Renal cortical epithelial cell (primary cell): ENCODE measurements at places on chromosomes 3 and 15. TPM values are rescaled to one million over a fixed set of nuclear protein-coding genes. Genes with fewer than 3 reads are reported as not detected.

NR1I2 gene
- 0.20 TPM in 1 of 2 replicates, not detected in the other for total RNA-seq

CATSPER2 gene
- 0.52 and 0.60 TPM in 2 replicates for total RNA-seq

ARGFX gene
- total RNA-seq: not detected in 2 replicates

STAC gene
- total RNA-seq: 22.1 and 22.4 TPM in 2 replicates

CHL1 gene
- 1.0 and 8.6 TPM in 2 replicates for total RNA-seq

CHRM5 gene
- total RNA-seq: 0.05 TPM in 1 of 2 replicates, not detected in the other

ZPLD1 gene
- 58.6 and 74.8 TPM in 2 replicates for total RNA-seq

LRTM1 gene
- total RNA-seq: not detected in 2 replicates

GOLGA6D gene
- total RNA-seq: not detected in 2 replicates

KPNA1 gene
- 29.5 and 61.3 TPM in 2 replicates for total RNA-seq

FRMD5 gene
- 4.3 and 4.9 TPM in 2 replicates for total RNA-seq

GRK7 gene
- total RNA-seq: 0.05 TPM in 1 of 2 replicates, not detected in the other

- DNase-seq: no peak
These were observed 61.5 kb upstream of the CORO2B start for GRCh38 chr15:68517285-68517761.

- no peak for DNase-seq
These were observed 51.7 kb downstream of the CHSY1 start for GRCh38 chr15:101200181-101200580.

DNA sequence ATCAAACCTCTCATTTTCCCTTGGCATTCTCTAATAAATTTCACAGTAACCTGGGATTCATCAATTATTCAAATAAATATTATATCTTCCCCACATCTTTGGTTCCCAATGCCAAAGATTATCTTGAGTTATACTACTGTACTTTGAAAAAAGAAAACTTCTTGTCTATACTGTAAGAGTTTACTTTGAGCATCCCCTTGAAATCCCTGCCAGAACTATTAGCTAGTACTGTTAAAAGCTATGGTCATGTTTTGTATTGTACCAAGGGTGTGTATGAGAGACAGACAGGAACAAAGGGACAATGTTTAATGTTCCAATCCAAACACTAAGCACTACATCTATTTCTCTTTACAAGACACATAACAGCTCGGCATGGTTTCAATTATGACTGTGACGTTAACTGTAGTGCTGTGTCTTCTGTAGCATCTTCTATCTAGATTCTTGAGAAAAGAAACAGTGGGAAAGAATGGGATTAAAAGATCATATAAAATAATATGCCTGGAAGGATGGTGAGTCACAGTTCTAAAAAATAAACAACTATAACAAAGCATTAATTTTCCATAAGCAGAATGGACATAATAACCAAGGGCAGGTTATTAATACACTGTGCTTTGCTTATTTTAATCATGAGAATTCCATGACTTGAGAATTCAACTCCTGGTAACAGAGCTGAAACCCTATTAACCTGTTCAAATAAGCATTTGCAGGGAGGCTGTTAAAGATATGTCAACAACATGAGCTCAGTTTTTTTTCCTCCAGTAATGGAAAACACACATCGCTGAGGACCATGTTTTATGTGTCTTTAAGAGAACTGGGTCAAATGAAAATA lies 71.1 kb downstream of the ALDH1A2 start:
- DNase-seq: no peak

DNA sequence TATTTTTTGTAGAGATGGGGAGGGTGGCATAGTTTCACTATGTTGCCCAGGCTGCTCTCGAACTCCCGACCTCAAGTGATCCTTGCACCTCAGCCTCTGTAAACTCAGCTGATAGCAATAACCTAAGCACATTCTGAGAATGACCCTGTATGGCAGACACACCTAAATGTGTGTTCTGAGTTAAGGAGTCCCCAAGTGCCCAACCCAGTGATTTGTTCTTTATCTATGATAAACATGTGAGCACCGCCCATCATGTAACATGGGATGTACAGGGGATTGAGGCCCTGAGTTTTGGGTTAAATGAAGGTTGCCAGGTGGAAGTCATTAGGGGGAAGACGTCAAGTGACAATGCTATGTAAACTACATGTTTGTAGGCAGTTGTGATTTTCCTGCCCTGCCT lies 5.7 kb downstream of the NCEH1 start:
- DNase-seq: no peak

DNA sequence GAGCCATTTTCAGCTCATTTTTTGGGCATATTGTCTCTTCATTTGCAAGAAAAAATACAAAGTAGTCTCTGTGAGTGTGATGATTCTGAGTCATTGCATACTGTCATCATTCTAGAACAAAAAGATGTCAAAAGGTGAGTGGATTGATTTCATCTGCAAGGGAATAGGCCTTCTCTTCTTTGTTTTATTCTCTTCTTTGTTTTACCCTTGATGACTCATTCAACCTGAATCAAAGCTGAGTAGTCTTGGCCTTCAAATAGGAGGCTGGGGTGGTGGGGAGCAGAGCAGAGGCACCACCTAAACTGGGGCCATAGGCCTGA lies 25.4 kb downstream of the CYP19A1 start:
- DNase-seq: peak; percentile 79

DNA sequence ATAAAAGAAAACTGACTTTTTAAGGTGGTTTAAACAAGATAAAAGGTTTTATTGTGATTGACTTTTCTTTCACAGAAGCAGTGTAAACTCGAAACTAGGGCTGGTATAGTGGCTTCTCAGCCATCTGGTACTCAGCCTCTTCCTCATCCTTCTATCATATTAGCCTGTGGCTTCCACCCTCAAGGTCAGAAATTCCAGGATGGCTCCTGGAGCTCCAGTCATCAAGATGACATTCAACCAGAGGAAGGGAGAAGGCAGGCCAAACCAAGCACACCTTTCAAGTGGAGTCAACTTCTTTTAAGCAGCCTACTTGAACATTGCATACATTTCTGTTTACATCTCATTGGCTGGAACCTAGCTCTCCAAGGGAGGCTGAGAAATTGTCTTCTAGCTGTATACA lies 1.3 kb upstream of the MESD start:
- no peak for DNase-seq

- peak; percentile 52 for DNase-seq
These were observed 118.8 kb downstream of the TMCO5A start for GRCh38 chr15:38053205-38053604.

GRCh38 chr15:75090388-75090734 lies 67.0 kb downstream of the PPCDC start:
- DNase-seq: no peak

- peak; percentile 77 for DNase-seq
These were observed 43.8 kb upstream of the UACA start for GRCh38 chr15:70806992-70807712.

- no peak for DNase-seq
These were observed 13.8 kb upstream of the ZNF662 start for GRCh38 chr3:42892169-42892568.

DNA sequence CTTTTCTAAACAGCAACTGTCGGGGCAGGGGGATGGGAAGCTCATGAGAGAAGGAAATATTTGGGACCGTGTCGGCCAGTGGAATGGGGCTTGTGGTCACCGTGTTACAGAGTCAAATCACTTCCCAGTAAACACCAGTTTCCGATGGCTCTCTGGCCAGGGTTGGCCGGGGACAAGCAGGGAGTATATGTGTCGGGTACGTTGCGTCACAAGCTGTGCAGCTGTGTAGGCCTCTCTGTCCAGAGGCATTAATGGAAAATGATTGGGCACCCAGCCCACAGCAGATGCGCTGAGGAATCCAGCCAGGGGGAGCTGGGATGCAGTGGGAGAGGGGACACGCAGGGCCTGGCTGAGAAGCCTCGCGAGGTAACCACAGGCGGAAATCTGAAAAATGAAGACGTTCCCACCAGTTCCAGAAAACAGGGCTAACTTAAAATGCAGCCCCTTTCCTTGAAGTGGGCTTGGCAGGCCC lies 15.8 kb upstream of the ALDH1A3 start:
- DNase-seq: no peak

DNA sequence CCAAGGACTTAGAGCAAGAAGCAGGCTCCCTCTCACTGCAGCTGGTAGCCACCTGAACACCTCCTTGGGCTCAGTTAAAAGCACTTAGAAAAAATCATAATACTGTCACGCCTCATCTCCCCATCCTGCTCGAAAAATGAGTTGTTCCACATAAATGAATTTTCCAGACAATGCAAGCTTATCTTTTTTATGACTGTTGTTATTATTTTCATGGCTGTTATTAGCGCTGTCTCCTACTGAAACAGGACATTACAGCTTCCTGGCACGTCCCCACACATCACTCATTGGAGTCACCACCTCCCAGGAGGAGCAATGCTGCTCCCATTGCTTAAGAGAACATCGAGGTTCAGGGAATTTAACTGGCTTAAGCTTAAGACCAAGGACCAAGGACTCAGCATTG lies 26.5 kb downstream of the CCDC33 start:
- DNase-seq: no peak

GRCh38 chr15:89361451-89362202 lies 27.0 kb upstream of the POLG start:
- peak; percentile 19 for DNase-seq

- DNase-seq: no peak
These were observed 59.3 kb downstream of the CEP152 start for GRCh38 chr15:48751595-48751994.

DNA sequence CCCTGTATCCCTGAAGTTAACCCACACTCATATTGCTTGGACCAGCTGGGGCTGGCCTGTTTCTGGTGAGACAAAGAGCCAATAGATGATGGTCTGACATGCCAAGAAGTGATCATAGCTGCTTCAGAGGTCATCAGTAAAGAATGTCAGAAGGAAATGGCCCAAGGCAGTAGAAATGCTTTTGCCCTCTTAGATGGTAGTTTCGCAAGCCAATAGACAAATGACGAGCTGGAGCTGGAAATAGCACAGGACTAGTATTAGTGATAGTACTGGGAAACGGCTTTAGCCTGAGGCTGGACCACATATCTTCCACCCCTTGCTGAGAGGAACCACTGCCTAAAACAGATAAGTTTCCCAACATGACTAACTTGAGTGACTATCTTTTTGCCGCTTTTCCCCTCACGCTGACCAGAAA lies 176.1 kb upstream of the THBS1 start:
- DNase-seq: peak; percentile 46

- DNase-seq: peak; percentile 75
These were observed 96.7 kb upstream of the KCNMB2 start for GRCh38 chr3:178439504-178439903.

- no peak for DNase-seq
These were observed 219.0 kb downstream of the VGLL3 start for GRCh38 chr3:86771741-86772512.

GRCh38 chr15:85625856-85626255 lies 168.9 kb downstream of the KLHL25 start:
- DNase-seq: no peak

- DNase-seq: no peak
These were observed 12.4 kb downstream of the CACNA2D3 start for GRCh38 chr3:54134713-54135112.

DNA sequence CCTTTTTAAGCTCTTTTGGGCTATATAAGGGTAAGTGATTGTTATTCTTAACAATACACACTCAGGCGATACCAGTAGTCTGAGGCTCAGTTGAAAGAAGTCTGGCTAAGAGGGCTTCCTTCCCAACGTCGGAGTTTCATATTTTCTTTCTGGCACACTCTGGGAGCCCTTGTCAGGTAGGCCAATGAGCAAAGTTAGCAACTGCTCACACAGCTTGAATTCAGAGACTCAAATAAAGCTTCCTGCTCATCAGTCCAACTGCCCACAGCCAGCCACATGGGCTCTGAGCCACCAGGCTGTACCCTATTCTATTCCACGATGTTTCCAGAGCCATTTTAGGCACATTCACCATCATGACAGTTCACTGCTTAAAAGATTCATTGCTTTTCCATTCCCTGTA lies 155.1 kb upstream of the TBL1XR1 start:
- no peak for DNase-seq

DNA sequence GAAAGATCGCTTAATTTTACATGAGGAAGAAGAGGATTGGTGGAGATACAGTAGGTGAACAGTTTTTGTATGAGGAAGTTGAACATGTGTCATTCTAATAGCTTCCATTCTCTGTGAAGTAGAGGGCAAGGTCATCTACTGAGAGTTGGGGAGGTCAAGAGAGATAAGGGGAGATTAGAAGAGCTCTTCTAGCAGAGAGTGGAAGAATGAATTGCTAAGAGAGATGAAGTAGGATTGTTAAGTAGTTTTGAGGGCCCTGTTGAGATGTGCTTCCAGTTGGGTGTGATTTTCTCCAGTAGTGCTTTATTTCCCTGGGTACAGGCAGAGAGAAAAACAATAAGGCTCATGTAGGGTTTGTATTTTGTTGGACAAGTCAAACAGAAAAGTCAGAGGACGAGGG lies 5.2 kb downstream of the OPA1 start:
- no peak for DNase-seq

GRCh38 chr3:132556508-132557159 lies 40.4 kb upstream of the ACKR4 start:
- DNase-seq: no peak

DNA sequence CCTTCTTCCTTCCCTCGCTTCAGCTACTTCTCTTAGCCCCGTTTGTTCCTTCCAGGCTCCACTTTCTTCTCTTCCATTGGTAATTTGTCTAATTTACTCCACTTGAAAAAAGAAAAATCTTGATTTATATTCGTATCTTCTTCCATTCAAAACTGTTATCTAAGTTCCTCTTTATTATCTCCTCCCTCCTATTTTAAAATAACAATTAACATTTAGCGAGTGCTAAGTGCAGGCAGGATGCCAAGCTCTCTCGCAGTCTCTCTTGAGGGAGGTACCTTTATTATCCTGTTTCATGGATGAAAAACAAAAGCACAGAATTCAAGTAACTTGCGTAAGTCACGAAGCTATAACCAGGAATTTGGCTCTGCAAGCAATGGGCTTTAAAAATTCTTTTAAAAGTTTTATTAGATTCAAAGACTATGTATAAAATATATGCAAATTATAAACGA lies 418.9 kb upstream of the NAALADL2 start:
- peak; percentile 65 for DNase-seq

DNA sequence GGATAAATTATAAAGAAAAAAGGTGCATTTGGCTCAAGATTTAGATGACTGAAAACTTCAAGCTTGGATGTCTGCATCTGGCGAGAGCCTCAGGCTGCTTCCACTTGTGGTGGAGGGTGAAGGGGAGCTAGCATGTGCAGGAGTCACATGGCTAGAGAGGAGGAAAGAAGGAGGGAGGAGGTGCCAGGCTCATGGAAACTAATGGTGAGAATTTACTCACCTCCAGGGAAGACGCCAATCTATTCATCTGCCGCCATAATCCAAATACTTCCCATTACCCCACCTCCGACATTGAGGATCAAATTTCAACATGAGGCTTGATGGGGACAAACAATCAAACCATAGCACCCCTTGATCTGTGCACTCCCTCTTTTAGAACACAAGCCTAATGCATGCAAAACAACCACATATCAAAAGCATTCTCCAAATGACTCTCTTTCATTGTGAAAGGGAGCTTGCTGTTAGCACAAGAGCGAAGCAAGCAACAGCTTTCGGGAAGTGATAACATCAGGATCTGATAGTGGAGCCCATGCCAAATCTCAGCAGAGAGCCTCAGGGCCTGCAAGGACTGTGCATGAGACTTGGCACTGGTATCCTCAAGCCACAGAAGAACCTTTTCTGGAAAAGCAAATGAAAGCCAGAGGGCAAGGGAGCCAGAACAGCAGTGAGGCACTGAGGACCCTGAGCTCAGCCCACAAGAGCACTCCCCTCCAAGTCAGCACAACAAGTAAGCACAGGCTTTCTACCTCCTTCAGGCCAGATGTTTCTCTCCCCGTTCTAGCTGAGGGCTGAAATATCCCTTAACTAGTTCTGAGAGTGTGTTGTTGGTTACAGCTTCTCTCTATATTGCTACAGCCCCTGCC lies 50.2 kb upstream of the THBS1 start:
- DNase-seq: no peak

- DNase-seq: peak; percentile 96
These were observed 123.0 kb upstream of the STAC start for GRCh38 chr3:36257158-36257852.
